ENCODE measurements at places on chromosomes 5 and 9.
A peak's percentile ranks its signal among the peaks of the same experiment; 100 is the strongest.

GRCh38 chr9:108743901-108744371 is 111.8 kb downstream of the ACTL7B start:
- DNase-seq, result no peak

DNA sequence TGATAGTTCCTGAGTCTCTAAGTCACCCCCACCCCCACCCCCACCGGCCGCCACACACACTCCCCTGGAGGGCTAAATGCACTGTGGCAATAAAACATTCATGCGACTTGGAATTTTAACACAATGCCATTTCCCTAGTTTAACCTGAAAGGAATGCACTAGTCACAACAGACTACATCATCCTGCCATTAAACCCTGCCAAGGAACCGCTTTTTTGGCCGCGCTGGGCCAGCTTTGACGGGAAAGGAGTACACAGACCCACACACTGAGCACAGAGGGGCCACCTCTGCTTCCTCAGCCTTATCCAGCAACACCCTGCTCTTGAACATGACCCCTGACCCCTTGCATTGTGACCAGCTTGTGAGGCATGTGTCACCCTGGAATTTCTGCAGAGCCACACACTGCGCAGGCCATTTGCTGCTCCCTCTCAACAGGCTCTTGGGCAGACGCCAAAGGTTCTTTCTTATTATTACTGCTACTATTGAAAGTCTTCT is 165.3 kb downstream of the BNC2 start:
- DNase-seq, result no peak

- no peak for DNase-seq
Measured at GRCh38 chr9:81411961-81412360, 277.4 kb downstream of the TLE1 start.

GRCh38 chr5:83473346-83474160 is 2.0 kb downstream of the VCAN start:
- peak; percentile 97 for DNase-seq

- no peak for DNase-seq
Measured at GRCh38 chr5:20286512-20286911, 298.5 kb upstream of the CDH18 start.

- DNase-seq, result no peak
Measured at GRCh38 chr5:39517800-39518199, 93.0 kb upstream of the DAB2 start.

DNA sequence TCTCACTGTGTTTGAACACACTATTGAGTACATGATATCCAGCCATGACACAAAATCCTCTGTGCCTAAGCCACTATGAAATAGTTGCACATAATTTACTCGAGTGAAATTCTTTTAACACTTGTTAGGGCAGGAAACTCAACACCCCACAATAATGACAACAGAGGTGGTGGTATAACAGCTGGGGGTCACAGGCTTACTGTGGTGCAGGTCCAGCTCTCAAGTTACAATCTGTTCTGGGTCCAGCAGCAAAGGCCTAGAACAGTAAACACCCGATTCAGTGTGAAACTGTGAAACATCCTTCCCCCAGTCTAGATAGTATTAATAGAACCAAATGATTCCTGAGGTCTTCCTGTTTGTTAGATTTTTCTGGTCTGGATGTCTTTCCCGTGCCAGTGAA is 102.9 kb upstream of the APC start:
- no peak for DNase-seq

- no peak for DNase-seq
Measured at GRCh38 chr5:74205767-74206578, 434.6 kb downstream of the ENC1 start.

- no peak for DNase-seq
Measured at GRCh38 chr9:126861707-126862103, 1.3 kb downstream of the ZBTB34 start.

GRCh38 chr9:4962085-4962484 is 23.0 kb upstream of the JAK2 start:
- DNase-seq, result no peak

DNA sequence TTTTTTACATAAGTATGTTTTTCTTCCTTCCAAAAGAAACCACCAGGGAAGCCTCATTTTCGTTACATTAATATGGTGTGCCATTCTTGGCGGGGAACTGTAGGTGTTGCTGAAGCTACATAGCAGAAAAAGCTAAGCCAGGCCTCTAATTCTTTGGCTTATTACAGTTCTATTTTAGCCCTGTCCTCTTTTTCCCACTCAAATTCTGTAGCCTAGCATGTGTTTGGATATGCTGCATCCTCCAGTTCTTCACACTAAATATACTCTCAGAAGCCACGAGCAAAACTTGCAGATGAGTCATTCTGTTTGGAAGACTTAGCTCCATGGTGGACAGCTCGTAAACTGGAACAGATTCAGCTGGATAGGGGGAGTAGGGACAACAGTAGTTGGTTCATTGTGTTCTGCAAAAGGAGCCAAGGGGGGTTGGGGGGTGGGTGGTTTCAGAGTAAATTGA is 369.4 kb downstream of the TMEM161B start:
- no peak for DNase-seq

GRCh38 chr9:124182741-124183140 is 75.0 kb upstream of the NEK6 start:
- DNase-seq, result no peak

DNA sequence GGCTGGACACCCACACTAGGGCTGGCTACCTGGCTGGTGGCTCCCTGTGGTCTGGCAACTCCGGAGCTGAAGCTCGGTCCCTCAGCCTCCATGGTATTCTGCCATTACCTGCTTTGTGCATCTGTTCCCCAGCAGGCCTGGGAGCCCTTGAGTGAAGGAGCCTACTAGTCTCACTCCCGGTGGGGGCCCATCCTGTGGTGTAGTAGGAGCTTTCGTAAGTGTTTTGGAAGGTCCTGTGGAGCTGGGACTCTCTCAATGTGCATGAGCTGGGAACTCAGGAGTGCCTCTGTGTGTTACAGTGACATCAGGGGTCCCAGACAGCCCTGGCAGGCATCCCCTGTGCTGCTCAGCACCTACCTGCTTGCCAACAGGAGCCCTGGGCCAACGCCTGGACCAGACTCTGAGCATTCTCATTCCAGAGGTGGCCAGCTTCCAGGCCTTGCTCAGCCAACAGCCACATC is 267.1 kb downstream of the GADD45G start:
- DNase-seq, result no peak

GRCh38 chr9:128429513-128430086 is 8.9 kb downstream of the CERCAM start:
- DNase-seq, result no peak

DNA sequence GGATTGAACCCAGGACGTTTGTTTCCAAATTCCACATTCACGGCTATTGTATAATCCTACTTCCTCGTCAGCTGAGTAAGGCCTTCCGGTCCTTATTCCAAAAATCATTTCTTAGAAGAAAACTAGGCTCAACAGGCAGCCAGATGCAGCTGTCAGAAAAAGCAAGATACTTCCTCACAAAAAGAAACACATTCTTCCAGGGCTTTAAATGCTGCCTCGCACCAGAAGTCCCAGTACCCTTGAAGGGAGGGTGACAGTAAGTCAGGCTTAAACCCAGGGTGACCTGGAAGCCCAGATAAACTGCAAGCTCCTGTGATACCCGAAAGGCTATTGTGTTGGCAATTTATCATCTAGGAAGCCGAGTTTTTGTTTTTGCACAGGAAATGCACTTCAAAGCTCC is 414.0 kb downstream of the NFIB start:
- DNase-seq, result no peak

- DNase-seq, result no peak
Measured at GRCh38 chr5:95668216-95668615, 14.6 kb downstream of the SPATA9 start.

GRCh38 chr9:109107402-109108240 is 12.1 kb downstream of the TMEM245 start:
- no peak for DNase-seq

DNA sequence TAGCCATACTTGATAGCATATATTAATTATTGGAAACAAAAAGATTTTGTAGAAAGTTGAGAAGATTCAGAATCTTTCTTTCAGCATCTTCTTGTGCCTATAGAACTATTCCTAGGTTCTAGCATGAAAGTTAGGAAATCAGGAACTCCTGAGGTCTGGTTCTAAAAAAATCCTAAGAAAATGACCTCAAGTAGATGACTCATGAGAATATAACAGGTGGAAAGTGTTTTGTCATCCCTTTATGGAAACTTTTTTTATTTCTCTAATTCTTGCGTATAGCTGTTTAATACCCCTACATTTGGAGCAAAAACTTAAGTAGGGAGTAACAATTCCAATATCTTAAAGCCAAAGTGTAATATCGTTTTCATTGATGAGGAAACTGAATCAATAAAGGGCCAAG is 574.1 kb downstream of the NR2F1-AS1 start:
- no peak for DNase-seq

GRCh38 chr5:123528878-123529277 is 16.9 kb downstream of the CSNK1G3 start:
- no peak for DNase-seq

DNA sequence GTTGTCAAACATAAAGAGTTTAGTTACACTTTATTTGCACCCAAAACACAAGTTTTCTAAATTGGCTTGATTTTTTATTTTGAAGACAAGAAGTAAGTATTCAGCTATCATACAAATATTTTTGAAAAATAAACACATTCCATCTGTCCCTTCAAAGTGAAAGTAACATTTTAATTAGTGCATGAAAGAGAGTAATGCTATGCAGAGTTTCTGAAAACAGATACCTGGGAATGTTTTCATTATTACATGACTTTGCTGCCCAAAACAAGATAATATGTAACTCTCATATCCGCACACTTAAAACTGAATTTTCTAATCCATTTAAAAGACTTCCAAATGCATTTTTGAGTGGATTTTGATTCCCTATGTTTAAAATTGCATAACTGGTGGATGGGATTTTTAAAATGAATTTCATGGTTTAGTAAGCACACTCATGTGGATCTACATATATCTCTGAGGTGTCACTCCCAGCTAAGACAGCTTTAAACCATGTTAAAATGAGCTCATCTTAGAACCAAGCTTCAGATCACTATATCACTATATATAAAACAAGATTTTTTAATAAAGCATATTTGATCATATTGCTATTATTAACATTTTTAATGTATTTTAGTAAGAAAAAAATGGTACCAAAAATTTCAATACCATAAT is 127.5 kb downstream of the ATPSCKMT start:
- no peak for DNase-seq

DNA sequence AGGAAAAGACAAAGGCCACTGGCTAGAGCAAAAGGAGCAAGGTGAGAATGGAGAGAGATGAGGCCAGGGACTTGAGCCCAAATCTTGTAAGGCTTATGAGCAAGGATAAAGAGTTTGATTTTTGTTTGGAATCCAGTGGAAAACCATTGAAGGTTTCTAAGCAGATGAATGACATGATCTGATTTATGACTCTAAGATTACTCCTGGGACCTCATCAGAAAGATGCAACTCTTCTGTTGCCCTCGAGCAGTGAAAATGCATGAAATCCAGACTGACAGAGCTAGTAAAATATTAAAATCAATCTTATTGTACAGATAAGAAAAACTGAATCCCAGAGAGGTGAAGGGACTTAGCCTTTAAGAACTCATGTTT is 677 bp downstream of the MFAP3 start:
- DNase-seq, result no peak

DNA sequence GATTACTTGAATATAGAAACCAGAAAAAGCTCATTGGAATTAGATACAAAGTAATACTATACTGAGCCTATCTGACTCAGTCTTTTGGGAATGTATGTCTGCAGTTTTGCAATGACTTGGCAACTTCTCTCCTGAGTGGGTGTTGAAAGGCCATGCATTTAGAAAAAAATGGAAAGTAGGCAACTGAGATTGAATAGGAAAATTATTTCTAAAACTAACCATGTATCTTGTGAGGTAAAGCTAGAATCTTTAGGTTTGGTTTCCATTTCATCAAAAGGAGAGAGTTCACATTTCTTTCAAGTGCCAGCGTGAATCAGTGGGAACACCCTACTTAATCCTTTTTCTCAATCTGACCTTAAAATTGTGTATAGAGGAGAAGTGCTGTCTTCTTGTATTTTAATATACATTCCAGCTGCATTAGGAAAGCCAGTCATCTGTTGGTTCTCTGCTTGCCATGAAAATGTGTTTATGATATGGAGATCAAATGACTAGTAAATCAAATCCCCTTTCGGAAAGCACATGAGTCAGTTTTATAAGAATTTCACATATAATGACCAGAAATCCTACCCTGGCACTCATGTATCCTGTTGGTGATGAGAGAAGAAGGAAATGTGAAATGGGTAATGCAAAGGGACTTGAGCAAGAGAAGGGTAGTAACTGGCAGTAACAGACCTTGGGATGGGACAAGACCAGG is 30.4 kb downstream of the NFX1 start:
- no peak for DNase-seq

DNA sequence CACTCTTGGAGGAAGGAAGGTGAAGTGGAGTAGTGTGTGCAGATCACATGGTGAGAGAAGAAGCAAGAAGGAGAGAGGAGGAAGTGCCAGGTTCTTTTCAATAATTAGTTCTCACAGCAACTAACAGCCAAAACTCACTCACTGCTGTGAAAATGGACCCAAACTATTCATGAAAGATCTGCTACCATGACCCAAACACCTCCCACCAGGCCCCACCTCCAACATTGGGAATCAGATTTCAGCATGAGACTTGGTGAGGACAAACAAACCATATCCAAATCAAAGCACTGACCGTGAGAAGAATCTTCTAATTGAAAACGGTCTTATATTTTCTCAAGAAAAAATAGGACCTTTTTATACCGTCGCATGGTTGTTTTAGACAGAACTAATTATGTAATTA is 468.7 kb upstream of the TYRP1 start:
- no peak for DNase-seq

GRCh38 chr9:112836394-112836793 is 54.3 kb downstream of the SLC46A2 start:
- DNase-seq, result no peak

DNA sequence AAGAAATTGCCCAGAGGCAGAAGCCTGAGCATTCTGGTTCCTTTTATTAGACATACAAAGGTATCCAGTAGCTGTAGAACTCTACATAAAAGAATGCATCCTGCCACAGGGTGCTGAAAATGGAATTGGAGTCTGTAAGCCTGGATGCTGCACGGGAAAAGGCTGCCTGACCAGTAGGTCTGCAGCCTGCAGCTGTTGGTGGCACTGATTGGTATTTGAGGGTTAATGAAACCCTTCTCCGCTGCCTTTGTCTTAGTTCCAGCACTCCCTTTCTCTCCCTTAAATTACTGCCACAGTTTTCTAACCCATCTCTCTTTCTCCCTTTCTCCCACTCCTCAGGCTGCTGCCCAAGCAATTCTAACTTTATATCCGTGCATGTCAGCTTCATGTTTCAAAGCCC is 64.7 kb downstream of the BRINP1 start:
- no peak for DNase-seq

DNA sequence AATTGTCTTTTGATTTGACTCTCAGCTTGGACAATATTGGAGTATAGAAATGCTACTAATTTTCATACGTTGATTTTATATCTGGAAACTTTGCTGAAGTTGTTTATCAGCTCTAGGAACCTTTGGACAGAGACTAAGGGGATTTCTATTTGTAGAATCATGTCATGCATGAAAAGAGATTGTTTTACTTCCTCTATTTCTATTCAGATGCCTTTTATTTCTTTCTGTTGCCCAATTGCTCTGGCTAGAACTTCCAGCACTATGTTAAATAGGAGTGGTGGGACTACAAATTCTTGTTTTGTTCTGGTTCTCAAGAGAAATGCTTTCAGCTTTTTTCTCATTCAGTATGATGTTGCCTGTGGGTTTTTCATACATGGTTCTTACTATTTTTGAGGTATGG is 112.8 kb upstream of the CDH12 start:
- DNase-seq, result no peak

- no peak for DNase-seq
Measured at GRCh38 chr9:34413231-34413852, 36.6 kb upstream of the MYORG start.

GRCh38 chr5:157820593-157821252 is 38.2 kb downstream of the CLINT1 start:
- DNase-seq, result no peak

Measured in iPS DF 19.7 (cell line).